ENCODE measurements at places on chromosomes 12 and 14.

- no peak for DNase-seq
Observed at GRCh38 chr14:91980157-91980556, 32.7 kb upstream of the FBLN5 start.

GRCh38 chr14:60294411-60295069 is 45.5 kb downstream of the PPM1A start:
- DNase-seq: no peak

GRCh38 chr14:74308695-74309094 is 6.0 kb upstream of the ABCD4 start:
- DNase-seq: no peak

DNA sequence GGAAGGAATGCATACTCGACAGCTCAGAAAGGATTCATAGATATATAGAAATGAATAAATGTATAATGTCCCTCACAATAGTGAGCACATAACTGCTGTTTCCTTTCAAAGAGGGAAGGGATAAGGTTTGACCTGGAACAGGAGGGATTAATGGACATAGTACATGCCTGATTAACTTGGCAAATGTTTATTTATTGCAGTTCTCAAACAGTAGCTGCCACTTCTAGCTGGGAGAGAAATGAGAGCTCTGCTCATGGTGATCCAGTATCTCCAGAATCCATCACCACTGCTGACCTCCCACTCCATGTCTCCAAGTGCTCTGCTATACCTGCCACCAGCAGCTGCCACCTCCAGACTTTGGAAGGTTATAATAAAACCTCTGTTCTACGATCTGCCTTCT is 108.1 kb downstream of the LRIG3 start:
- DNase-seq: no peak

DNA sequence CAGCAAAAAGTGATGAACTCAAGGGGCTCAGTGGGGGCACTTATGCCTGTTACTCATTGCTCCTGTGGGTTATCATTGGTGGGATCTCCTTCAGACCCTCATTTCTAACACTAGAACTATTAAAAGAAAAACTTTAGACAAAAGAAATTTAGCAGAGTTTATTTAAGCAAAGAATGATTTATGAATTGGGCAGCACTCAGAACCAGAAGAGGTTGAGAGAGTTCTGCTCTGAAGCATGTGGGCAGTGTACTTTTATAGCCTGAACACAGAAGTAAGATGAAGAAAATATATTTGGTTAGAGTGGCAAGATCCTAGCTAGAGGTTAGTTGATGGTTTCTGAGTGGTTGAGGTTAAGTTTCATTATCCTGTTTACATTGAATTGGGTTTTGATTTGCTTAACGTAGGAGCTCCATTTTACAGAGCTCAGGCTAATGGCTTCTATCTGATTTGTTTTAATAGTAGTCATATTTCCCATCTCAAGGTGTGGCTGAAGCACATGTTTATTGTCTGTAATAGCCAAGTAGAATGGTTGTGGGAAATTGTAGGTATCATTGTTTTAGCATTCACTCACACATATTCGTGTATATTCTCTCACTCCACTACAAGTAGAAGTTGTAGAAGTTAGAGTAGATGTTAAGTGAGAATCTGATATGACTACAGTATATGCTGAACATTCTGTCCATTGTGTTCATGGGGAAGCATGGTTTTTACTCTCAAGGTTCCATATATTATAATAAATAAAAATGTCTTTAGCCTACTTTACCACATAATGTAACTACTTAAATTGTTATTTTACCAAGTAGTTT is 27.6 kb downstream of the LEMD3 start:
- DNase-seq: no peak

DNA sequence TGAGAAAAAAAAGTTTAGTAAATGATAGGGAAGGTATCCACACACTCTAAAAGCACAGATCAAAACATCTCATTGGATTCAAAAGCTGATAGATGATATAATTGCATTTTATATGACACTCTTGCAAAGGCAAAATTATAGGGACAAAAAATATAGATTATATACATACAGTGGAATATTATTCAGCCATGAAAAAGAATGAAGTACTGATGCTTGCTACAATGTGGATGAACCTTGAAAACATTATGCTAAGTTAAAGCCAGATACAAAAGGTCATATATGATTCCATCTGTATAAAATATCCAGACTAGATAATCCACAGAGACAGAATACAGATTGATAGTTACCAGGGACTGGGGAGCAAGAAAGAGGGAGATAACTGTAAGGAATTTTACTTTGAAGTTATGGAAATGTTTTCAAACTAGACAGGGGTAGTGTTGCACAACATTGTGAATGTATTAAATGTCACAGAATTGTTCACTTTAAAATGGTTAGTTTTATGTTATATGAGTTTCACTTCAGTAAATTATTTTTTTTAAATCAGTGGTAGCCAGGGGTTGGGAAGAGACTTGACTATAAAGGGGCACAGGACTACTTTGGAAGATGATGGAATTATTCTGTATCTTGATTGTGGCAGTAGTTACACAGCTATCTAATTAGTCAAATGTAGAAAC is 41.7 kb upstream of the CDKN3 start:
- no peak for DNase-seq

DNA sequence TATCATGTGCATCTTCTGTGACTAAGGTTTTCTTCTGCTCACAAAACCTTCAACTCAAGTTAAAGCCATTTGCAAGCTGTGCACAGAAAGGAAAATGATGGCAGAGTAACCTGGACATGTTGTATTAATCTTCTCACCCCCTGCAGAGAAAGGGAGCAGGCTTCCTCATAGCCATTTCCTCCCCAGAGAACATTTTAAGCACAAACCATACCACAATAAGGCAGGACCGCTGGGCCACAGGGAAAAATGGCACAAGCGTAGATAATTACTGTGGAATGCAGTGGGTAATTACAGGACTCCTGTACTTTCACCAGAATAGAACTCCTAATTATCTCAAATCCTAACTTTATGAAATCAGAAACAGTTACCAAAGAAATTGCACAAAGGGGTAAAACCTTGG is 215.7 kb downstream of the KIF21A start:
- DNase-seq: no peak

DNA sequence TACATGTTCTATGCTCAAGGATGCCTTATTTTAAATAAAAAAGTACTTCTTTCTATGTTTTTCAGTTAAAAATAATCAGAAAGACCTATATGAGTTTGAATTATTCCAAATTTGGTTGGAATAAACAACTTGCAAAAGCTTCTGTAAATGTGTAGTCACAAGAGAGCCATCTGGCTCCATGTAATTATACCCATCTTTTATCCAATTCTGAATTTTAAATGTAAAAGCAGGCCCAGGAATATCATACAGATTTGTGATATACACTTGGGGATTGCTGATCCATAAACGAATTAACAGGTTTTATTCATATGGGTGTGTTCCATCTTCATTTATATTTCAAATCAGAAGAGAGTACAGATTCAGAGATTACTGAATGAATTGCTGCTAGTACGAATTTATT is 329.2 kb upstream of the LRFN5 start:
- no peak for DNase-seq

- DNase-seq: no peak
Observed at GRCh38 chr12:113462998-113463745, 8.5 kb downstream of the LHX5 start.

DNA sequence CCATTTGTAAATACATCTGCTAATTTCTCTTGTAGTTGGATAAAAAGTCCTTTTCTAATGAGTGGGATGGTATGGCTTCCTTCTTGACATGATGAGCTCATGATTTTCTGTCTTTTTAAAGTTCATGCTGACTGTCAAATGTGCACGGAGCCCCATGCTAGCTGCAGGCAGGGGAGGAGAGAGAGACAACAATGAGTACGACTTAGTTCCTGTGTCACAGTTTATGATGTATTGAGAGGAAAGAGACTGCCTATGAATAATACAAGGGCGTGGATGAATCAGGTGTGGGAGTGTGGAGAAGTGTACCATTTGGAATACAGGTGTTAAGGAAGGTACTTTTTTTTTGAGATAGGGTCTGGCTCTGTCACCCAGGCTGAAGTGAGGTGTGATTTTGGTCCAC is 10.7 kb upstream of the TBC1D30 start:
- DNase-seq: no peak

GRCh38 chr12:67358781-67359338 is 89.7 kb downstream of the CAND1 start:
- no peak for DNase-seq

DNA sequence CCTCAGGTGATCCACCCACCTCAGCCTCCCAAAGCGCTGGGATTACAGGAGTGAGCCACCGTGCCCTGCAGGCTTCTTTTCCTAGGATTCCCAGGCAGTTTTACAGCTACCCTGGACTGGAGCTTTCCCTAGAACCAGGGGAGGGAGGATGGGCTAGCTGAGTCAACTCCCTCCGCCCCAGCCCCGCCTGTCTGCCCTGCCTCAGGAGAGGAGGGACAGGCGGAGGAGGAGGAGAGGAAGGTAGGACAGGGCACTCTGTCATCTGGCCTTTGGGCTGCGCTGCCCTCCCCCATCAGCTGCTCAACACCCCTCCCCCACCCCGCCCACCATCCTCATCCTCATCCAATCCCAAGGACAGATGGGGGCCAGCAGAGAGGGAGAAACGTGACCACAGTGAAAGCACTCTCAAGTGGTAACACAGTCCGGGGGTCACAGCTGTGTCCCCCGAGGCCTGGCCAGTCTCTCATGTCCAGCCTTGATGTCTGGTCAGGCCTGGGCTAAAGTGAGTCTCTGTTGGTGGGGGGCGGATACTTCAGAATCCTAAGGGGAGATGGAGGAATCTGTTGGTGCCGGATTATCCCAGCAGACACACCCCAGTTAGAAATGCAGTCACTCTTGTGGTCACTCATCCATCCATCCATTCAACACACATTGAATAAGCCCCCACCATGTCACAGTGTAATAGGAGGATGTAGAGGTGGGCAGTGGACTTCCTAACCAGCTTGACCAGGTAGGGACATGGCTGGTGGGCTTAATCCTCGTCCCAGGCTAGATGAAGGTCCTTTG is 12.3 kb downstream of the FIGNL2 start:
- DNase-seq: no peak

GRCh38 chr14:33475623-33476022 is 475.3 kb downstream of the EGLN3 start:
- no peak for DNase-seq

- no peak for DNase-seq
Observed at GRCh38 chr12:98509063-98509462, 6.3 kb upstream of the TMPO start.

DNA sequence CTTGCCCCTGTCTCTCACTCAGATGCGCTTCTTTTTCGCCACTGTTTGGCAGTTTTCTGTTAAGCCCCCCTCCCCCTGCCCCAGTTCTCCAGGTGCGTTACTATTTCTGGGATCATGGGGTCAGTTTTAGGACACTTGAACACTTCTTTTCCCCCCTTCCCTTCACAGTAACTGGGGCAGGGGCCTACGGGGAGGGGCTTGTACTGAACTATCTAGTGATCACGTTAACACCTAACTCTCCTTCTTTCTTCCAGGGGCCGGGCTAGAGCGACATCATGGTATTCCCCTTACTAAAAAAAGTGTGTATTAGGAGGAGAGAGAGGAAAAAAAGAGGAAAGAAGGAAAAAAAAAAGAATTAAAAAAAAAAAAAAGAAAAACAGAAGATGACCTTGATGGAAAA is 3.7 kb downstream of the PABPN1 start:
- no peak for DNase-seq

- DNase-seq: no peak
Observed at GRCh38 chr12:109797905-109798669, 35.1 kb downstream of the TRPV4 start.

- no peak for DNase-seq
Observed at GRCh38 chr12:87165733-87166375, 863.3 kb downstream of the C12orf50 start.

- peak; percentile 43 for DNase-seq
Observed at GRCh38 chr14:49621114-49621881, 699 bp downstream of the MGAT2 start.

DNA sequence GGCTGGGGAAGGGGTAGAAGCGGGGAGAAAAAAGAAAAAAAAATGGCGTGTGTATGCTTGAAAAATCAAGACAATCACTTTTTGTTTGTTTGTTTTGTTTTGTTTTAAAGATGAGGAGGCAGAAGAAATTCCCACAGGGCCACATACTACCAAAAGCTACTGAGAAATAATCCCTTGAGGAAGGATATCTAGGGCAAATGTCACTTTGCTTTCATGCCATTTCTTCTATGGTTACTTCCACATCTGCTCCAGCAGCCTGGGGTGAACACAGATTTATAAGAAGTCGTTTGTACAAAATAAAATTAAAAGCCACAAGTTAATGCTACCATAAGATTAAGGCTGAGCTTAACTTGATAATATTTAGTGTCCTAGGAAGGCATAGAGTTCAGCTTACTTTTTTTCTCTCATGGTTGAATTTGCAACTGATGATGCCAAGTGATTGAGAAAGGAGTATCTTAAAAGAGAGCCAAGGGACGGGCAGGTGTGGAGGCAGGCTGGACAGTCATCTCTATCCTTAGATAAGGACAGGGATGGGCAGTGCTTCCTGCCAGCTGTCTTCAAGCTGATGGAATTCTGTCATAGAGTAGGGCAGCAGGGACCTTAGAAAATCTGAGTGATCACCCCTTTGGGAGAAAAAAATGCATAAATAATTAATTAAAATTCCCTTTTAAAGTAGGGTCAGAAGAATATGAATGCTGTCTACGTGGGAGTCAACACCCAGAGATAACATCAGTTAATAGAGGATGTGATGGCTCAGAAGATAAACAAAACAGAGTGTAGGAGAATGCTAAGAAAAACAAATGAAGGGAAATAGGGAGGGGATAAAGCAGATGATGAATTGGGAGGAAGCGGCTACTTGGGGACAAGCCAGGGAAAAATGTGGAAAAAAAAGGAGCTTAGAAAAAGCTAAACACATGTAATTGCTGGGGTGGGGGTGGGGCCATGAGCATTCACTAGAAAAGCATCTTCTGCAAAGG is 57.1 kb downstream of the DYRK2 start:
- DNase-seq: no peak

GRCh38 chr12:26863515-26863914 is 30.5 kb upstream of the ITPR2 start:
- no peak for DNase-seq

DNA sequence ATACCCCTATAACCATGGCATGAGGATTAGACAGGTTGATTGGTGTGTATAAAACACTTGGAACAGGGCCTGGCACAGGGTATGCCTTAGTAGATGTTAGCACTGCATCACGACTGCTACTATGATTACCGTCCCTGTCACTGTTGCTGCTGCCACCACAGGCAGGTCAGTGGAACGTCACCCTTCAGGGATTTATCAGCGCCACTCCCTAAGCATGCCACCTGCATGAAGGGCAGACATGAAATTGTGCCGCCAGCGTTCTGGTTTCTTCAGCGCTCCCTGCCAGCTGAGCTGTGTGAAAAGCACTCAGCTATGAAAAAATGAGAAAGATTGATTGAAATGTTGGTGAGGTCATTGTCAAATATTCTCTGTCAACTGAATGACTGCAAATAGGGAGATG is 477.0 kb downstream of the DPF3 start:
- no peak for DNase-seq
